ENCODE measurements at places on chromosomes 13 and 19.

DNA sequence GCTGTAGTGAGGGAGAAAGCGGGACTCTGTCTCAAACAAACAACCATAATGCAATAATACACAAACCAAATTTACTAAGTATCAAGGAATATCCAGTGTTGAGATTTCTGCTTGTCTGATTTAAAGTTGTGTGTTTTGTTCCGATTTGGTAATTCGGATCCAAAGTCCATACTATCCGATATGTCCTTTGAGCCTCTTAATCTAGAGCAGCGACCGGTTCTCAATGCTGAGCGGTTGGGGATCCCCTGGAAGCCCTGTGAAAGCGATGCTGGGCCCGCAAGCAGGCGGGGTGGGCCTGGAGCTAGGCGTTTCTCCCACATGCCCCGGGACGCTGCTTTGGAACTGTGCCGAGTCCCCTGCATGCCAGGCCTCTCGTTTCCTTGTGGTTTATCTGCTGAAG is 20.2 kb downstream of the C19orf44 start:
- no peak for DNase-seq

DNA sequence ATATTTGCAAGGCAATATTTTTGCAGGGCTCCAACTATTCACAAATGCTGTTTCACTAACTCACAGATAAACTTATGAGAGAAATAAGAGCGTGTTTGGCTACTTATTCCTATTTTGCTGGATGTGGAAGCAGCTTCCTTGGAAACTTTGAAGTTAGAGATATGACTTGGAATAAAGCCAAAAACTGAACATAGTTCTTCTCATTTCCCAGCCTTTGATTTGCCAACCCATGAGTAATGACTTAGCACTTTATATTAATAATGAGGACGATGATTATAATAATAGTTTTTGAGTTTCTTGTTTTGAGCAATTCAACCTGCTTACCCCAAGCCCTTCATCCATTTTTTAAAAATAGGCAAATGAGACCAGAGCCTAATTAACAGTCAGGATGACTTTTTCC is 47.7 kb downstream of the SLC10A2 start:
- DNase-seq: no peak

- DNase-seq: no peak
Measured at GRCh38 chr13:91032104-91032503, 315.4 kb upstream of the MIR17HG start.

- DNase-seq: no peak
Measured at GRCh38 chr19:3359015-3359918, 7.1 kb upstream of the NFIC start.

DNA sequence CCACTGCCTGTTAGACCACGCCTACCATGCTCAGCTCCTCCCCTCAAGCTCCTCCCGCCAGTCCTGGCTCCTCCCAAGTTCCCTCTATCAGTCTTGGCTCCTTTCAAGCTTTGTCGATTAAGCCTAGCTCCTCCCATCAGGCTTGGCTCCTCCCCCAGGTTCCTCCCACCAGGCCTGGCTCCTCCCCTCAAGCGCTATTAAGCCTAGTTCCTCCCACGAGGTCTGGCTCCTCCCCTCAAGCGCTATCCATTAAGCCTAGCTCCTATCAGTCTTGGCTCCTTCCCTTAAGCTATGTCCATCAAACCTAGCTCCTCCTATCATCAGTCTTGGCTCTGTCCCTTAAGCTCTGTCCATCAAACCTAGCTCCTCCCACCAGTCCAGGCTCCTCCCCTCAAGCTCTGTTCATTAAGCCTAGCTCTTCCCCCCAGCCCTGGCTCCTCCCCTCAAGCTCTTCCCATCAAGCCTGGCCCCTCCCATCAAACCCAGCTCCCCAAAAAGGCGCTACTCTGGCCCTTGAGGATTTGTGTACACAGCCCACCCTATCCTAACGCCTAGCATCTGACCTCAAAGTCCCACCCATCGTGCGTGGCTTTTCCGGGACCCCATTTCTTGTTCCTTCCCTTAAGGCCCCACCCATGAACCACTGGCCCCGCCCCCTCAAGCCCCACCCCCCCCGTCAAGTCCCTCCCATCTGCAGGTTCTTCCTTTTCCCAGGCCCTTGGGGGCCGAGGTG is 10.0 kb downstream of the CAMSAP3 start:
- no peak for DNase-seq

Measured in dorsolateral prefrontal cortex (tissue), 122 donors.